Stomach (tissue), 19 donors: ENCODE measurements at places on chromosomes 7 and 10. TPM values are rescaled to one million over a fixed set of nuclear protein-coding genes. Genes with fewer than 3 reads are reported as not detected.
A peak's percentile ranks its signal among the peaks of the same experiment; 100 is the strongest.

GRCh38 chr10:101005869-101006567 lies 6.4 kb downstream of the LZTS2 start:
- peak overlapping the region; percentile 68 for H3K27ac ChIP-seq
- DNase-seq: no peak
- H3K4me1 ChIP-seq: peaks cover 59% of the 10 kb centered on the region
- H3K4me3 ChIP-seq: no peak overlapping the region
- peaks cover 51% of the 10 kb centered on the region for H3K36me3 ChIP-seq
- H3K27me3 ChIP-seq: no peaks in the 10 kb centered on the region

DNA sequence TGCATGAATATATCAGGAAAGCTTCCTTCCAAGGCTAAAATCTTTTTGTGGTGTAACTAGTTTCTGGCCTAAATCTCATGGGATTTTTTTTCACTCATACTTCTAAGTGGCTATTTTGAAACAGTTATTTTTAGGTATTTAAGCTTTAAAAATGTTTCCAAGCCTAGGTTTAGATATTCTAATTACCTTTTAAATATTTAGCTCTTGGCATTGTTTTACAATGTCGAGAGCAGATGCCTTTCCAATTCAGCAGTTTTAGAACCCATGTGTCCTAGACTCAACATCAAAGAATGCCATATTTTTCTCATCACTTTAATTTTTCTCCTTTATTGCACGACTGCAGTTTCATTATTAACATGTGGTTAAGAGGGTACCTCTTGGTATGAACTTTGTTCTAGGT lies 27.1 kb upstream of the STOX1 start:
- no peak overlapping the region for H3K4me3 ChIP-seq
- H3K27ac ChIP-seq: no peak overlapping the region
- no peaks in the 10 kb centered on the region for H3K27me3 ChIP-seq

SSC4D gene
- not detected for total RNA-seq

- H3K27ac ChIP-seq: no peak overlapping the region
- H3K4me3 ChIP-seq: no peak overlapping the region
- no peak for DNase-seq
Measured at GRCh38 chr10:113689057-113689456, 9.3 kb downstream of the CASP7 start.

- H3K4me3 ChIP-seq: no peak overlapping the region
- H3K27me3 ChIP-seq: peaks cover 62% of the 10 kb centered on the region
- H3K27ac ChIP-seq: no peak overlapping the region
- H3K4me1 ChIP-seq: peaks cover 63% of the 10 kb centered on the region
- no peak for DNase-seq
- H3K36me3 ChIP-seq: no peaks in the 10 kb centered on the region
Measured at GRCh38 chr7:97018791-97019531, 5.7 kb downstream of the DLX5 start.

IGFBP3 gene
- total RNA-seq: 62.4 TPM

GRCh38 chr10:134247-135131 lies 766 bp upstream of the ZMYND11 start:
- DNase-seq: peak; percentile 78
- peaks cover 54% of the 10 kb centered on the region for H3K4me1 ChIP-seq
- H3K27ac ChIP-seq: peak overlapping the region; percentile 95
- H3K36me3 ChIP-seq: no peaks in the 10 kb centered on the region

GRCh38 chr7:140509789-140510188 lies 30.5 kb upstream of the MKRN1 start:
- peaks cover 11% of the 10 kb centered on the region for H3K4me1 ChIP-seq
- H3K36me3 ChIP-seq: no peaks in the 10 kb centered on the region
- DNase-seq: peak; percentile 65
- no peaks in the 10 kb centered on the region for H3K27me3 ChIP-seq

DNA sequence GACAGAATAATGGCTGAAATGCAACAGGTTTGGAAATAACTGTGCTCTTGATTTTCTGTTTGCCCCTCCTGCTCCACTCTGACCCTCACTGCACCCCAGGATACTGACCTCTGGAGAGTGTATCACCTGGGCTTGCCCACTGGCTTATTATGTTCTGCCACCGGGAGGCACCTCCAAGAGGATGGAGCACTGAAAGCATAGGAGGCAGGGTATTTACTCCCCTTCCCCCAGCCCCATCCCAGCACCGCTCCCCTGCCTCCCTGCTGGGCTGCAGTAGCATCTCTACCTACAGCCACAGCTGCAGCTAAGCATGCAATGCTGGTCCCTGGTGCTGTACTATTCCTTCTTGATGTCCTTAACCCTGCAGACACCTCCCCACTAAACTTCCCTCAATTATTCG lies 26.4 kb downstream of the RAB11FIP2 start:
- H3K36me3 ChIP-seq: no peaks in the 10 kb centered on the region
- no peaks in the 10 kb centered on the region for H3K4me1 ChIP-seq
- H3K27me3 ChIP-seq: no peaks in the 10 kb centered on the region
- no peak for DNase-seq
- H3K4me3 ChIP-seq: no peak overlapping the region
- no peak overlapping the region for H3K27ac ChIP-seq

DNA sequence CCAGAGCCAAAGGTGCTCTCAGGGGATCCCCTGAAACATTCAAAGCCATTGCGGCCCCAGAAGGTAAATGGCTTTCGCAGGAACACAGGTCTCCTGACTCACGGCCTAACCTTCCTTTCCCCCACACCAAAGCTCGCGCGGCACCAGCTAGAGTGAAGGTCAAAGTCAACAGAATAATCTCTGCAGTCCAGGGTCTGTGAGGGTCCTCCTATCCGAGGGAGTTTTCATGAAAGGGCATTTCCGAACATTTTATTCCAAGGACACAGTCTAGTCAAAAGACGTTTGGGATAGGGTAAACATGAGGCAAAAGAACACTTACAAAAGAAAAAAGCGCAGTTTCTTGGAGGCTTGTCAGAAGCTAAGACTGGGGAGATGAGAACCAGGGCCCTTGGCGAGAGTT lies 559 bp upstream of the STEAP2 start:
- H3K27me3 ChIP-seq: peaks cover 18% of the 10 kb centered on the region
- peak overlapping the region; percentile 69 for H3K4me3 ChIP-seq
- no peaks in the 10 kb centered on the region for H3K36me3 ChIP-seq
- peaks cover 36% of the 10 kb centered on the region for H3K4me1 ChIP-seq
- no peak for DNase-seq
- H3K27ac ChIP-seq: peak overlapping the region; percentile 81

- H3K27me3 ChIP-seq: no peaks in the 10 kb centered on the region
- H3K4me3 ChIP-seq: no peak overlapping the region
- H3K36me3 ChIP-seq: no peaks in the 10 kb centered on the region
- no peak for DNase-seq
- no peak overlapping the region for H3K27ac ChIP-seq
Measured at GRCh38 chr10:73359492-73359891, 828 bp upstream of the CFAP70 start.

- H3K4me3 ChIP-seq: peak overlapping the region; percentile 83
- H3K36me3 ChIP-seq: peaks cover 10% of the 10 kb centered on the region
- no peaks in the 10 kb centered on the region for H3K27me3 ChIP-seq
- H3K27ac ChIP-seq: peak overlapping the region; percentile 100
Measured at GRCh38 chr7:74174606-74175082, 488 bp downstream of the EIF4H start.

GRCh38 chr7:4093483-4093882 lies 588.6 kb upstream of the FOXK1 start:
- no peak for DNase-seq
- no peaks in the 10 kb centered on the region for H3K27me3 ChIP-seq
- H3K36me3 ChIP-seq: no peaks in the 10 kb centered on the region
- no peak overlapping the region for H3K27ac ChIP-seq
- no peaks in the 10 kb centered on the region for H3K4me1 ChIP-seq
- no peak overlapping the region for H3K4me3 ChIP-seq

AKR1D1 gene
- not detected for total RNA-seq

- DNase-seq: no peak
- H3K36me3 ChIP-seq: no peaks in the 10 kb centered on the region
- H3K27ac ChIP-seq: no peak overlapping the region
Measured at GRCh38 chr10:69056536-69057260, 31.2 kb upstream of the SRGN start.

GRCh38 chr7:51220226-51220625 lies 96.4 kb downstream of the COBL start:
- no peaks in the 10 kb centered on the region for H3K27me3 ChIP-seq
- peaks cover 9% of the 10 kb centered on the region for H3K36me3 ChIP-seq
- no peak for DNase-seq
- H3K4me3 ChIP-seq: no peak overlapping the region
- no peak overlapping the region for H3K27ac ChIP-seq
- peaks cover 7% of the 10 kb centered on the region for H3K4me1 ChIP-seq

GRCh38 chr10:100790761-100791208 lies 45.4 kb downstream of the PAX2 start:
- peak; percentile 22 for DNase-seq
- H3K36me3 ChIP-seq: no peaks in the 10 kb centered on the region

- H3K27me3 ChIP-seq: no peaks in the 10 kb centered on the region
- H3K4me1 ChIP-seq: no peaks in the 10 kb centered on the region
- no peak overlapping the region for H3K27ac ChIP-seq
Measured at GRCh38 chr7:43021431-43021830, 89.3 kb downstream of the MRPL32 start.

DNA sequence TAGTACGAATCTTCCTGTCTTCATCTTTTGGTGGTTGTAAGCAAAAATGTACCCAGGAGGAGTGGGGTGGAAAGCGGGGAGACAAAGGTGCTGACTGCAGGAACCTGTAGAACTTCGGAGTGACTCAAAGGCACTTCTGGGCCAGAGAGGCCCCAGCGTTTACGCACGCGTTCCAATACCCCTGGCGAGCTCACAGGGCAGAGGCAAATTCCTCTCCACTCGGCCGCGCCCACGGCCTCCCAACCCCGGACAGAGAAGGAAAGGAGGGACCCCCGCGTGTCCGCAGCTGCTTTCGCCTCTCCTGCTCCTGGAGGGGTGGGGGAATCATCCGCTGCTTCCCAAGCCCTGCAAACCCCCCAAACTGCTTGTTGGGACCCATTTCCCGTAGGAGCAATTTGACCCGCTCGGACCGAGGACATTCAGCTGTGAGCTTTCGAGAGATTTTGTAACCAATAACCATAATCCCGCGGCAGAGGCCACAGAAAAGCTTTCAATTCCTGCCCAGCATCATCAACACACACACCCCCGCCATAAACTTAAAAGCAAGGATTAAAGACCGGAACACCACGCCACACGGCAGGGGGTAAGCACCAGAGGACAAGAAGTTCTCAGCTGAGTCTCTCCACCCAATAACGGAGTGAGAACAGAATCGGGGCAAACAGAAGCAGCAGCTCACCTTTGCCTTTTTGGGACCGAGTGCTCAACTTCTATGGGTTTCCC lies 2.3 kb downstream of the IGF2BP3 start:
- peaks cover 38% of the 10 kb centered on the region for H3K4me1 ChIP-seq
- H3K27me3 ChIP-seq: peaks cover 88% of the 10 kb centered on the region
- no peaks in the 10 kb centered on the region for H3K36me3 ChIP-seq
- no peak for DNase-seq
- H3K27ac ChIP-seq: no peak overlapping the region

HYCC1 gene
- total RNA-seq: 32.9 TPM

GRCh38 chr10:29691564-29692072 lies 56.8 kb upstream of the SVIL start:
- H3K4me3 ChIP-seq: no peak overlapping the region
- peaks cover 50% of the 10 kb centered on the region for H3K4me1 ChIP-seq
- peak overlapping the region; percentile 50 for H3K27ac ChIP-seq
- H3K36me3 ChIP-seq: no peaks in the 10 kb centered on the region
- H3K27me3 ChIP-seq: no peaks in the 10 kb centered on the region

DNA sequence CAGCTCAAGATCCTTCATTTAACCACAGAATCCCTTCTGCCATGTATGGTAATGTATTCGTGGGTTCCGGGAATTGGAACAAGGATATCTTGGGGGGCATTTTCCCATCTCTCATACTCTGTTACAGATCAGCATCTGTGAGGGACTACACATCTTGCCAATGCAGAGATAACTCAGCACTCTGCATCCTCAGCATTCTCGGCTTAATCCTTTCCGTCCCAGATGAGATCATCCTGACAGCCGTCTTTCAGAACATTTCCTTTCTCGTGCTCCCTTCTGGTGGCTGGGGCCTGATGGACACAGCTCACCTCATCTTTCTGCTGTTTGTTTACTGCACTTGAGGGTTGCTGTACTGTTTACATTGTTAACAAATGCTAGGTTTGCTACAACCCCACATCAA lies 25.3 kb downstream of the FKBP6 start:
- DNase-seq: no peak
- H3K4me1 ChIP-seq: peaks cover 6% of the 10 kb centered on the region
- no peak overlapping the region for H3K4me3 ChIP-seq
- H3K27me3 ChIP-seq: no peaks in the 10 kb centered on the region
- no peaks in the 10 kb centered on the region for H3K36me3 ChIP-seq
- H3K27ac ChIP-seq: no peak overlapping the region

NRP1 gene
- total RNA-seq: 41.4 TPM

HOXA6 gene
- not detected for total RNA-seq

DNA sequence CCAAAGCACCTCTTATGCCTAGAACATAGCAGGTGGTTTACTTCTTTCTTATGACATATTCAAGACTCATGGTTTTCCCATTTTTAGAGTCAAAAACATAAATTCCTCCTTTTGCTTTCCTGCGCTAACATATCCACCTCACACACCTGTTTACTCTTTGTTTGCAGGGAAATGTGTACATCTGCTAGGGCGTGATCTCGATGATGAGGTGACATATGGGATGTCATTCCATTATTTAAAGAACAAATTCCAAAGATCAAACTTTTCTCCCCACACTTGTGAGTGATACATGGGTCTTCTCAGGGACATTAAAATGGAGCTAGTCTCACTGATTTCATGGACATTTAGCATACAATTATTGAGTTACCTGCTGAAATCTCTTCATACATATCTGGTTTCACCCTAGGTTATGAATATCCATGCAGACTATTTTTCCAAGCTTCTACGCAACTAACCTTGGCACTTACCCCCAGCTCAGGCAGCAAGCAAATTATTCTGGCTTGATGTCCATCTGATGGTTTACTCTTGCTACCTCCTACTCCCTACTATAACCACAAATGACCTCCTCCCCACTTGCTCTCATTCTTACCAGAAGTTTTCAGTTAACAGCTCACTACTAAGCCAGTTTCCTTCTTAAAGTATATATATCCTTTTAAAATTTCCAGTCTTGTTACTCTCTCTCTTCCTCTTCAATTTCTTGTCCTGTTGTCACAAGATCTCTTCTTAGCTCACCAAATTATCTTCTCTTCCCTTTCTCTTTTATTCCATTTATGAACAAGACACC lies 208.5 kb downstream of the RNLS start:
- H3K36me3 ChIP-seq: no peaks in the 10 kb centered on the region
- H3K27me3 ChIP-seq: no peaks in the 10 kb centered on the region
- H3K4me3 ChIP-seq: no peak overlapping the region
- no peak for DNase-seq

UNCX gene
- not detected for total RNA-seq

SYT15B gene
- total RNA-seq: 0.73 TPM

DNA sequence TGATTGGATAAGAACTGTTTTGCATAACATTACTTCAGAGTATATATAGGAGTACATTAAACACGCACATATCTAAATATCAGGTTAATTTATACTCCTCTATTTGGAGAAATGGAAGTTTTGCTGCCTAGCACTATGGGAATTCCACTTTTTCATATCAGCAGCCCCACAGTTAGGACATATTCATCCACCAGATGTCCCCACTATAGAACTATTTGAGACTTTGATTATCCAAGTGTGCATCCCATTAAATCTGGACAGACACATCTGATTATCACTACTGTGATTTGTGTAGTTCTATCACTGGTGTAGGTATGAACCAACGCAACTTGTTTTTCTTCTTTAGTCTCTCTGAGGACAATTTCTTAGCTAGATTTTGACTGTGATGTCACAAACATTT lies 345.7 kb downstream of the THSD7A start:
- H3K4me1 ChIP-seq: no peaks in the 10 kb centered on the region
- no peak for DNase-seq
- no peaks in the 10 kb centered on the region for H3K27me3 ChIP-seq
- no peak overlapping the region for H3K4me3 ChIP-seq
- no peak overlapping the region for H3K27ac ChIP-seq
- H3K36me3 ChIP-seq: no peaks in the 10 kb centered on the region

GRCh38 chr7:93574269-93574645 lies 267 bp downstream of the CALCR start:
- no peaks in the 10 kb centered on the region for H3K4me1 ChIP-seq
- H3K36me3 ChIP-seq: no peaks in the 10 kb centered on the region
- H3K27ac ChIP-seq: no peak overlapping the region
- peaks cover 33% of the 10 kb centered on the region for H3K27me3 ChIP-seq
